ENCODE measurements at places on chromosomes 2 and 18.

GRCh38 chr2:169511818-169512217 is 2.3 kb downstream of the KLHL41 start:
- no peak for DNase-seq

GRCh38 chr2:40148334-40148733 is 303.6 kb downstream of the SLC8A1 start:
- no peak for DNase-seq

- no peak for DNase-seq
Measured at GRCh38 chr18:78021196-78021595, 771.5 kb downstream of the GALR1 start.

DNA sequence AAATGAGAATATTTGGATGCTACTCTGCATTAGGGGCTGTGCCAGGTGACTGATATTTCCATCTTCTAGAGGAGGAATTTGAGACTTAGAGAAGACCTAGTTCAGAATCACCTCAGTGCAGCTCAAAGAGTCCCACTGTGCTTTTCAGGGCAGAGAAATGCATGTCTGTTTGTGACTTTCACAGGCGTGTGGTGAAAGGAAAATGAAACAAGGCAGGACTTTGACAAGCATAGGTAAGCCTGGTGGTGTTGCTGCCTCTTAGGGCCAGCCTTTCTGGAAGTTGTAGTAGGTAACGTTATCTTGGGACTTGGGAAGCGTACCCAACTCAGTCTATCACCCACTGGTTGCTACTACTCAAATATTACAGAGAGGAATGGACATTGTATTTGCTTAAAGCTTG is 2.6 kb downstream of the GPR39 start:
- DNase-seq: no peak

- DNase-seq: no peak
Measured at GRCh38 chr2:15275346-15275745, 285.8 kb downstream of the NBAS start.

All from stimulated activated CD4-positive, alpha-beta T cell treated with anti-CD3 and anti-CD28 coated beads, Interleukin-1b, Interleukin-23, amount 100 ng/mL, for 48 hours (primary cell).